M059J (cell line): ENCODE measurements at places on chromosomes 3 and 15.
A peak's percentile ranks its signal among the peaks of the same experiment; 100 is the strongest.

DNA sequence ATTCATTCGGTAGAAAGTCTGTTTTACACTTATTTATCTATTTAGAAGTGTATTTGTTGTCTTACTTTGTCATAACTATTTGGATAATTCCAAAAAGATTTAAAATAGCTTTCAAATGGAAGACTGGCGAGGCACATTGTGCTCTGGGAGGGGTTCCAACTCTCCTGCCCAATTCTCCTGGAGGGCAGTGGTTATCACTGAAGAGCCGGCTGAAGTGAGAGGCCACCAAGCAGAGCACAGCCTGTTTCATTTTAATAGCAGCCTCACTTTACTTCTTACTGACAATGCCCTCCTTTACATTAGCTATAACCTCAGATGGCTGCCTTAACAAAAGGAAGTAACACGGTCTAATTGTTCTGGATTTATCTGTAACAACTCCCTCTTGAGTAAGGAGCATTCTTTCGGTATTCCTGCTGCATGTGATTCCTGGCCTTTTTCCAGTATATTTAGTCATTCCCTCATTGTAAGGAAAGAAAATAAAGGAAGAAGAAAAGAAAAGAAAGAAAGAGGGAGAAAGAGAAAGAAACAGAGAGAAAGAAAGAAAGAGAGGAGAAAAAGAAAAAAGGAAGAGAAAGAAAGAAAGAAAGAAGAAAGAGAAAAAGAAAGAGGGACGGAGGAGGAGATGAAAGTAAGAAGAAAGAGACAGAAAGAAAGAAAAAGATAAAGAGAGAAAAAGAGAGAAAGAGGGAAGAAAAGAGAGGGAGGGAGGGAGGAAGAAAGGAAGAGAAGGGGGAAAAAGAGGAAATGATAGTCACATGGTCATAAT is 339.8 kb upstream of the WNT5A start:
- DNase-seq: no peak

GRCh38 chr3:70409018-70409417 is 96.6 kb upstream of the MDFIC2 start:
- DNase-seq: no peak

DNA sequence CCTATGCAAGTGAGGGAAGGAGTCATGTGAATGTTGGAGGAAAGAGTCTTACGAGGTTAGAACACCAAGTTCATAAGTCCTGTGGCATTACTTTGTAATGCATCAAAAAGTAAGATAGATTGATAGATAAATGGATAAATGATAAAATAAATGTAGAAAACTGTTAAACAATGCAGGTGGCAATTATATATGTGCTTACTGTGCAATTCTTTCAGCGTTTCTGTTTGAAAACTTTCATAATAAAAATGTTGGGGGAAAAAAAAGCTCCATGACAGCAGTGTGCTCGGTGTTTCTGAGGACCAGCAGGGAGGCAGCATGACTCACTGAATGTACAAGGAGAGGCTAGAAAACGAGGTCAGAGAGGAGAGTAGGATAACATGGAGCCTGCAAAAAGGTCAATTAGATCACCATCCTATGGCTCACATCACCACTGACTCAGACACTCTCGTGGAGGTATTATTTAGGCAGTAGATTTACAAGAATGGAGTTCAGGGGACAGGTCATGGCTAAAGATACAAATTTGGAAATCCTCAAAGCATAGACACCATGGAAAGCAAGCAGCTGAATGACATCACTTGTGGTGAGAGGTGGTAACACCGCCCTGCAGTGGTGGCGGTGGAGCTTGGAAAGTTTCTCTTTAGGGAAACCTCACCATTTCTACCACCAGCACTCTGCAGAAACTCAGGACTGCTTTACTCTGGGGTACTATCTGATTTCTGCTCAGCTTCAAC is 219.8 kb downstream of the CTNNB1 start:
- DNase-seq: peak; percentile 90

GRCh38 chr15:75785771-75786574 is 57.3 kb upstream of the UBE2Q2 start:
- DNase-seq: peak; percentile 3

DNA sequence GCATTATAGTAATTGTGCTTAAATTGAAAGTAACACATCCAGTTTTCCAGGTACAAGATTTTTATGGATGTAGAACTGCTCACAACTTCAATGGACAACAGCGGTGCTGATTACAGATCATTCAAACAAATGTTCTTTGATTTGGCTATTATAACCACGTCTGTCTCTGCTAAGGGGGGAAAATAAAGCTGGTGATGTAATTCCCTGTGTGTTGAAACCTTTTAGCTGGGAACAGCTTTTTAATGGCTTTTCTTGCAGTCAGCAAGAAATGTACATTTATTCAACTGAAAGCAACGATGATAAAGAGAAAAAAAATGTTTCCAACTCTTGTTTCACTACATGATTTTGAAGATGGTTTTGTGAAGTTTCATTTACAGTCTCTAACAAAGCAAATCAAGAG is 431.9 kb upstream of the AGTR1 start:
- DNase-seq: no peak

GRCh38 chr15:93882779-93883178 is 348.6 kb upstream of the MCTP2 start:
- no peak for DNase-seq

GRCh38 chr3:149235599-149236424 is 14.2 kb upstream of the CP start:
- no peak for DNase-seq

DNA sequence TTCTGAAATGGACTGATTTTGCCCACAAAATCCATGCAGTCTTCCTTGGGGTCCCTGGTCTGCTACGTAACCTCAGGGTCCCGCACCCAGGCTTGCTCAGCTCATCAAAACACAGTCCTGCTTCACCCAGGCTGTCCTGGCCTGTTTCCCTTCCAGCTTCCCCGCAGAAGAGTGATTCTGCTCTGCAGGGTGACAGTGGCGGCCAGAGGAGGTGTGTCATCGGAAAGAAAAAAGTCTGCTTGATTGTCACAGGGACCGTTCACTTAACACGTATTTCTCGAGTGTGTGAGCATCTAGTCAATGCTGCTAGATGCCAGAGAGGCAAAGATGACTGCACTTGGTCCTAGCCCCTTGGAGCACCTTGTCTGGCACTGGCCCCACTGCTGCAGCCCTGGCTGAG is 50.1 kb upstream of the ABHD2 start:
- DNase-seq: no peak

- DNase-seq: peak; percentile 51
These were observed 9.7 kb downstream of the TRPM7 start for GRCh38 chr15:50676799-50677483.

DNA sequence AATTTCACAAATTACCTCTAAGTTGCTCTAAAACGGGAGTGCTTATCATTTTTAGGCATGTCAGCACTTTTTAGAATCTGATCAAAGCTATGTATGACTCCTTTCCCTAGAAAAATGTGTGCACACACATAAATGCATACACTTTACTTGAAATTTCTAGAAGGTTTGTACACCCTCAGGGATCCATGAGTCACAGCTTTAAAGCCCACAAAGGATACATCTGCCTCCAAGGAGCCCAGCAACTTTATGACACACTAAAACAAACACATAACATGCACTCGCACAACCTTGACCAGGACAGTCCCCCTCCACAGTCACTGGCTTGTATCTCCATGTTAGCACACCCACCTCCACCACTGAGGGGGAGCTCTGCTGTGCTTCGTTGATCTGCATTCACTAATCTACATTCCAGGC is 722.0 kb upstream of the CFAP20DC start:
- peak; percentile 90 for DNase-seq

DNA sequence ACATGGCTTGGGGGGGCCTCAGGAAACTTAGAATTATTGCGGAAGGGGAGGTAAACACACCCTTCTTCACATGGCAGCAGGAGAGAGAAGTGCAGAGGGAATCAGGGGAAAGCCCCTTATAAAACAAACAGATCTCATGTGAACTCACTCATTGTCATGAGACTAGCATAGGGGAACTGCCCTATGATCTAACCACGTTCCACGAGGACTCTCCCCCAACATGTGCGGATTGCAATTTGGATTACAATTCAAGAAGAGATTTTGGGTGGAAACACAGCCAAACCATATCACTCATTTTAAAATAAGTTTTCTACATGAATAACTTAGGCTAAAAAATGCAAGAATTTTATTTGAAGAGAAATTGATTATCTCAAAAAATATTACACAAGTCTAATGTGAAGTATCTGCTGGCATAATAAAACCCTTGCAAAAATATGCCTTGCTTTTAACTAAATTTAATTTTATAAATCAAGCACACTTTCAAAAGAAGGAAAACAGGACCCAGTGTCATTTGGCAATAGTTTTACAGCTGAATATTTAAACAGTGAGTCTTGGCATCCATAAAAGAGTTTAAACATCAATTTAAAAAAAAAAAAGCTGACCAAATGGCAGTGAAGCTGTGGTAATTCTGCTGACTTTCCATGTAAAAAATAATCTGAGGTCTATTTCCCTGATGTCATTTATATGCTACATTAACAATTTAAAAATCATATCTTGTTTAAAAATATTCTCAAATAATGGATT is 1057.2 kb downstream of the NAALADL2 start:
- no peak for DNase-seq

DNA sequence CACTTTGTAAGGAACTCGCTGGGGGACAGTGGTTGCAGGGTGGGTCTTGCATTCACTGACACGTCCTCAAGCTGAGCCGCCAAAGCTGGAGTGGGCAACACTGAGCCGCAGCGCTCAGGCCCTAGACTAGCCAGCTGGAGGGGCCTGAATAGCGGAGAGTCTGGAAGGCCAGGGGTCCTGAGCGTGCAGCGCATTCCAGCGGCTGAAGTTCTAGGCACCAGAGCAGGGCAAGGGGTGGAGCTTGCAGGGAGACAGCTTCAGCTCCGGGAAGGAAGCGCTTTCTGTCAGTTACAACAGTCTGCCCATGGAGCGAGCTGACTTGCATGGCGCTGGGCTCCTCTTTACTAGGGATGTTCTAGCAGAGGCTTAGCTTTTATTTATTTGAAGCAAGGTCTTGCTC is 2.7 kb downstream of the MAP6D1 start:
- DNase-seq: no peak

DNA sequence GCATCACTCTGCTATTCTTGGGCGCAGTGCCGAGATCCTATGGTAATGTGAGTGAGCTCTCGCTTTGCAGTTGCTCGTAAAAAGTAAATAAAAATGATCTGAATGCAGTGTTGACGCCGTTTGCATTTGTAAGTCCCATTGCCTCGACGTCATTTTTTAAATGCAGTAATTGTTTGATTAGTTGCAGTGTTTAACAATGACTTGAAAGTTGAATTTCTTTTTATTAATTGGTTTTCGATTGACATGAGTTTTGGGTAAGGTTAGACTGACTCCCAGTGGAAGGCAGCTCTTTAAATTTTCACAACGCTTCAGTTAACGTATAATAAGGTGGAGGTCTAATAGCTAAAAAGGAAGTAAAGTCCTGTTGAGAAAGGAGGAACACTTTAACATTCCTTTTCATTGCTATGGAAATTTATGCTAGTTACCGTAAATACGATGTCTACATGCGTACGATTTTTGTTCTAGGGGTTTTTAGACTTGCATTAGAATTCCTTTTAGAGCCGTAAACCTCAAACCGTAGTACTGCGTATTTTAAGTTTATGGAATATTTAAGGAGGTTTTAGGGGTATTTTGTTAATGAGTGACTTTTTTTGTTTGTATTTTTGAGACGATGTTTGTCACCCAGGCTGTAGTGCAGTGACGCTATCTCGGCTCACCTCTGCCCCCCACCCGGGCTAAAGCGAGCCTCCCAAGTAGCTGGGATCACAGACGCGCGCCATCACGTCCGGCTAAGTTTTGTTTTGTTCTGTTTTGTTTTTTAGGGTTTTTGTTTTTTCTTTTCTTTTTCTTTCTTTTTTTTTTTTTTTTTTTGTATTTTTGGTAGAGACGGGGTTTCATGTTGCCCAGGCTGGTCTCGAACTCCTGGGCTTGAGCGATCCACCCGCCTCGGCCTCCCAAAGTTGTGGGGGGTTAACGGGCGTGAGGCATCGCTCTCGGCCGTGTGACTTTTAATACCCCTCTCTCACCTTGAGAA is 1.4 kb downstream of the MORF4L1 start:
- peak; percentile 31 for DNase-seq

DNA sequence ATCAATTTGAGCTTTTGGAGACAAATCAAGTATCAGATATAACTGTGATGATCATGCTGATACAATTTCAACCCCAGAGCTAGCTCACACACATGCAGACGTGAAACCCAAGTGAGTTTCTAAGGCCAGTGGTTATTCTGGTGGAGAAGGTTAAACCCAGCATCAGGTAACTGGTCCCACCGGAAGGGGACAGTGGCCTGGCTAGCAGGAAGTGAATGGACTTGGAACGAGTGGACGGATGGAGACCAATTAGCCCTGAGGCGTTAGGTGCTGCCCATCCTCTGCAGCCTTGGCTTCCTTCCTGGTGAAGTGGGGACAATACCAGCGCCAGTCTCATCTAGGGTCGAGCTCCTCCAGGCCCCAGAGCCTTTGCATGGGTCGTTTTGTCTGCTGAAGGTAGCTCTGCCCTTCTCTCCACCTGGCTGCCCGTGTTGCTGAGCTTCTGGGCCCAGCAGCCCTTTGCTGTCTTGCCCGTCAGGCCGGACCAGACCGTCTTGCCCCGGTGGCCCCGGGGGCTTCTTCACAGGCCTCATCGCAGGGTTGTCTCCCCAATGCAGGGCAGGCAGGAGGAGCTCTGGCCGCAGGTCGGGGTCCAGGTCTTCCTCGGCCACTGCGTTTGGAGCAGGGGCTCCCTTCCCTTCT is 915 bp upstream of the KCTD6 start:
- DNase-seq: peak; percentile 6

DNA sequence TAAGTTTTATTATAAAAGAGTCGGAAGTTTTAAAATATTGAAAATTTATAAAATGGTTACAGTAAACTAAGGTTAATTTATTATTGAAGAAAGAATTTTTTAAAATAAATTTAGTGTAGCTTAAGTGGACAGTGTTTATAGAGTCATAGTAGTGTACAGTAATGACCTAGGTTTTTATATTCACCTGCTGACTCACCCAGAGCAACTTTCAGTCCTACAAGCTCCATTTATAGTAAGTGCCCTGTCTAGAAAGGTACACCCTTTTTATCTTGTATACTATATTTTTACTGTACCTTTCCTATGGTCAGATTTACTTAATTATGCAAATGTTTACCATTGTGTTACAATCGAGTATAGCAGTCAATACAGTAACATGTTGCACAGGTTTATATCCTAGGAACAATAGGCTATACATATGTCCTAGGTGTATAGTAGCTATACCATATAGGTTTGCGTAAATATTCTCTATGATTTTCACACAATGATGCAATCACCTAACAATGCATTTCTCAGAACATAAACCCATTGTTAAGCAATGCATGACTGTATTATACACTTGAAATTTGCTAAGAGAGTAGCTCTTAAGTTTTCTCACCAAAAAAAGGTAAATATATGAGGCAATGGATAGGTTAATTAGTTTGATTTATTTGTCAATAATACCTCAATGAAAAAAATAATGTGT is 106.9 kb upstream of the CD96 start:
- no peak for DNase-seq

DNA sequence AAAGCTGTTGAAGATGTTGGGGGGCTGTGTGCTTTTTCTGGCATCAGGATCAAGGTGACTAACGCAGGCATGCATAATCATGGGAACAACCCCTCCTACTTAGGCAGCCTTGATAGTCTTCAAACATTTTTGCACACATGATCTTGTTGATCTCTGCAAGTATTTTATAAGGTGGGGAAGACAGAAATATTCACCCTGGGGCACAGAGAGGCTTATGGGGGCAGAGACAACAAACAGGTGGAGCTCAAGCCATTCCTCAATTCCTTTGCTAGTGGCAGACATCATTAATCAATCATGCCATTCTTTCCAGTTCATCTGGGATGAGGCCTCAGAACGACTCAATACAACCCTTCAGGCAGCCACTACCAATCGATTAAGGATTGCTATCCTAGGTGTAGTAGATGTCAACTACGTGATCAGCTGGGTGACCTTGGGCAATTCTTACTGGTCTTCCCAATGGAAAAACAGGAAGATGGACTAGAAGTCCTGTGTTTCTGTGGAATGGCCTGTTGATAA is 110.3 kb upstream of the SMAD3 start:
- no peak for DNase-seq
